ENCODE measurements at places on chromosomes 1 and 21.

DNA sequence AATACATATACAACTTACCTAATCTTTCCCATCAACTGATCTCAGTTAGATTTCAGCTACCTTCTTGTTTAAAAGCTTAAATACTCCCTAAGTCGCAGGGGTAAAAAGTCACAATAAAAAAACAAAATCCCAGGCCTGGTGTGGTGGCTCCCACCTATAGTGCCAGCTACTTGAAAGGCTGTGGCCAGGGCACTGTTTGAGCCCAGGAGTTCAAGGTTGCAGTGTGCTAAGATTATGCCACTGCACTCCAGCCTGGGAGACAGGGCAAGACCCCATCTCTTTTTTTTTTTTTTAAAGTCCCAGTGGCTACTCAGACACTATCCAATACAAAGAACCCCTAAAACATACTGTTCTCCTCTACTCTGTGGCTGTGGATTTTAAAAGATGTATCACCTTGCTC lies 228.3 kb downstream of the DENND1B start:
- no peak for DNase-seq

DNA sequence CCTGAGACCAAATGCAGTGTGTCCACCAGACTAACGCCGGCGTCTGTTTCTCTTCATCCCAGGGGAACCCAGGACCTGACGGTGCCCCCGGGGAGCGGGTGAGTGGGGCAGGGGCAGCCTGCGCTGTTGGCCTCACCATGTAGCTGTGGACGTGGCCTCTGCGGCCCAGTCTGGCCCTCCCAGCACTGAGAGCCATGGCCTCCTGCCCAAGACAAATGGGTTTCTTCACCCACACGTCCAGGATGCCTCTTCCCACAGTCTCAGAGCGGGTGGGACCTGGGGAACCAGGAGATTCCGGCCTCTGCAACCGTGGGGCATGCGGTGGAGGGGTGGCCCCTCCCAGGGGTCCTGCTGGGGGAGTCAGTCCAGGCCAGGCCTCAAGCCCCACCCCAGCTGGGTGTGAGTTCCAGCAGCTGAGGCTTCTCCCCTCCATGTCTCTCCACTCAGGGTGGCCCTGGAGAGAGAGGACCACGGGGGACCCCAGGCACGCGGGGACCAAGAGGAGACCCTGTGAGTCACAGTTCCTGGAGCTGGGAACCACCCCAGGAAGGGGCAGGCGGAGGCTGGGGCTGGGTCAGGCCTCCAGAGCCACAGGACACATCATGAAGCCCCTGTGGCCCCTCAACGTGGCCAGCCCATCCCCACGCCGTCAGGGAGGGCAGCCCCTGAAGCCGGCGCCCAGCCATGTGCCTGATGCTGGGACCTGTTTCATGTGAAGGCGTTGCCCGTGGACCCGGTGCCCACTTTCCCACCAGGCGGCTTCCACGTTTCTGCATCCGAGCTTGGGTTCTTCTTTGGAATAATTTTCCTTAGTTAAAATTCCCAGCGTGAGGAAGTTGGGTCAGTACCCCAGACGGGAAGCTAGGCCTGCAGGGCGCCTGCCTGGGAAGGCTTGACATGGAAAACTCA lies 11.0 kb downstream of the COL6A1 start:
- no peak for DNase-seq

DNA sequence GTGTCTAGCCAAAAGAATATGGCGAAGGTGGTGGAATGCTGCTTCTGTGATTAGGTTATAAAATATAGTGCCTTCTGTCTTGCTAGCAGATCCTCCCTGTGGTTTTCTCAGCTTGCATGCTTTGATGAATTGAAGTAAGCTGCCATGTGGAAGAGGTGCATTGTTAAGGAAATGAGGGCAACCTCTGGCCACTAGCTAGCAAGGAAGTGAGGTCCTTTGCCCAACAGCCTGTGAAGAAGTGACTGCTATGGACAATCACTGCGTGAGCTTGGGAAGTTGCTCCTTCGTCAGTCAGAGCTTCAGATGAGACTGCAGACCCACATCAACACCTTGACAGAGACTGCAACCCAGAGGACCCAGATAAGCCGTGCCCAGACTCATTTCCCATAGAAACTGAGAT lies 109.4 kb downstream of the GIPC2 start:
- DNase-seq, result no peak

DNA sequence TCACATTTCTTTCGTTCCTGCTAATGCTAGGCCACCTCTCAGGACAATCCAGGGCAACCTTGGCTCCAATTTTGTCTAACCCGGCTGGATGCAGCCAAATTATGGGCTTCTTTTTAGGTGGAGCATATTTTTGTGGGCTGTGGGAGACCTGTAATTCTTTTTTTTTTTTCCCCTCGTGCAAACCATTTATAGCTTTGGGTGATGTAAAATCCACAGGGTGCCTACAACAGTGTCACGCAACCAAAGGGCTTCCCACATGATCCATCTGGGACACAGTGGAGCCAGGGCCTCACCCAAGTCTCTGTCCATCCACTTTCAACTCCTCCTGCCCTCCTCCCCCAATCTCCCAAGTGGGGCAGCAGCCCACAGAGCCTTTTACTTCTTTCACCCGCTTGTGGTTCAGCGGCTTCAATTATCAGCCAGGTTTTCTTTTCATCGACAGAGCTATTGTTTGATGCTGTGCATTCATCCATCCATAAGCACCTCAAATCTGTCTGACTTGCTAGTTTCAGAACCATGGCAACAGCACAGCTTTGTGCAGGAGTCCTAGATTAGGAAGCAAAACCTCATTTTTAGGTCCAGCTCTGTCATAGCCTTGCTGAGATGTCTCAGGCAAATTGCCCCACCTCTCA lies 10.0 kb upstream of the OVAAL start:
- peak; percentile 37 for DNase-seq

Measured in NCI-H1436 (cell line).